ENCODE measurements at places on chromosomes 6 and 20.

GRCh38 chr6:111871725-111872400 lies 1.4 kb downstream of the FYN start:
- peak; percentile 46 for DNase-seq

- DNase-seq = no peak
These were observed 46.6 kb downstream of the DUSP22 start for GRCh38 chr6:338815-339262.

DNA sequence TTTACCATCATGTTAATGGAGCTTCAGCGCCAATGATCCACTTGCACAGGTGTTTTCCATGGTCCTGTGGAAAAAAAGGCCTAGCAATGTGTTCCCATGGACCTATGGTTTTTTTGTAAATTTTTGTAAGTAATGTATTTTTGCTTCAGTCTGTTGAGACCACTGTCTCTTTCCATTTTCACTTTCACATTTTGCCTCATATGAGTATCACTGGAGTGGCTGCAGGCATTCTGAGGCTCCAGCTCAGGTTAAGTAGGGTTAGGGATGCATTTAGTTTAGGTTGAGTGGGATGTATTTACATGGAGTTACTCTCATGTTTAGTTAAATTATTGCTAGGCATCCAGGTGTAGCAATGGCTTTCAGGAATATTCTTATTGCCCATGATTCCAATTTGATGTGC lies 19.2 kb upstream of the LMBRD1 start:
- no peak for DNase-seq

DNA sequence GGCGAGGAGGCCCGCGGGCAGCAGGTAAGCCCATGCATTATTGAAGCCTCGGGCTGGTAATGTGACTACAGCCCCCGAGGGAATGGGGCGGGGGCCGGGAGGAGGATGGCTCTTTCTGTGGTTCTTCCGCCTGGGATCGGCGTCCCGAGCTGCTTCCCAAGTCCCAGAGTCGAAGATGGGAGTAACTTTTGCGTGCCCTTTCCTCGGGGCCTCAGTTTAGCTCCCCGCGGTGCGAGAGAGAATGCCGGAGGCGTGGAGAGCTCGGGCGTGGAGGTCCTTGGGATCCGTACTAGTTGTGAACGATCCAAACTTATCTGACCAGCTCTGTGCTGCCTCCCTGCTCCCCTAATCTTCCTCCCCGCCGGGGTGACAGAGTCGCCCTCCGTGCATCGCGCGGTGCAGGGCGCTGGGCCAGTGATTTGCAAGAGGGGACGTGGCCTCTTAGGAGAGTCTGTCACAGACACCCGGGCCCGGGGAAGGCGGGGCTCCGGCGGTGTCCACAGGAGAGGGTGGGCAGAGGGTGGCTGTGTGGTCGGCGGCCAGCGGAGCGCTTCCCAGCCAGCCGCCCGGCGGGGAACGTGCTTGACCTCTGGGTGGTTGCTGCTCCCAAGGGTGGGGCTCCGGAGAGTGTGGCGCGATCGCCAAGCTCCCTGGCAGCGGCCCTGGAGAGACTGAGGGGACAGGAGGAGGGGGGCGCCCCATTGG lies 815 bp downstream of the UTRN start:
- DNase-seq = peak; percentile 12

- DNase-seq = no peak
These were observed 29.4 kb downstream of the ZNF292 start for GRCh38 chr6:87184762-87185250.

DNA sequence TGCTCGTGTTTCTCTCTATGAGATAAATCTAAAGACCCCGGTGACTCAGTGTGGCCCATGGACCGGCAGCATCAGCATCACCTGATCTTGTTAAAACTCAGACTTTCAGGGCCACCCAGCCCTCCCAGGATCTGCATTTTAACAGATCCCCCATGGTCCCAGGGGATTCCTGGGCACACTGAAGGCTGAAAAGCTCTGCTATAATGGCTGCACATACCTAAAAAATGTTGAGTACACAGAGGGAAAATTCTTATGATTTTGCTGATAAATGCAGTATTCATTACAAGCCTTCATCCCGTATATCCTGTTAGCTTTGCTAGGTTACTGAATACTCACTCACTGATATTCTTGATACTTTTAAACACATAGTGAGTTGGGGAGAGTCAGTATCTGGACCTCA lies 200.5 kb downstream of the MYLK4 start:
- no peak for DNase-seq

DNA sequence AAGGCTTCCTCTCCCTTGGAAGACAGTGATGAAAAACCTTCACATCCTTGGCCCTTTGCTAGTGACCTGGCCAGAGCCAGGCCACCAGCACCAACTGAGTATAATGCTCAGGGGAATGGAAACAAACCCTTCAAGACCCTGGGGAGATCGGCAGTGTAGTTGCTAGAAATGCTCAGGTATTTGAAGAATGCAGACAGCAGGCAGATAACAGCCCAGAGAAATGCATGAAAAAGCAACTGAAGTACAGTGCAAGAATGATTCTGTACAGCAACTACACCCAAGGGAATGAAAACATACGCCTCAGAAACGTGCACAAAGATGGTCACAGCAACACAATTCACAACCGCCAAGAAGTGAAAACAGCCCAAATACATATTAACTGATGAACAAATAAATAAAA lies 41.1 kb downstream of the PPP1R3G start:
- no peak for DNase-seq

DNA sequence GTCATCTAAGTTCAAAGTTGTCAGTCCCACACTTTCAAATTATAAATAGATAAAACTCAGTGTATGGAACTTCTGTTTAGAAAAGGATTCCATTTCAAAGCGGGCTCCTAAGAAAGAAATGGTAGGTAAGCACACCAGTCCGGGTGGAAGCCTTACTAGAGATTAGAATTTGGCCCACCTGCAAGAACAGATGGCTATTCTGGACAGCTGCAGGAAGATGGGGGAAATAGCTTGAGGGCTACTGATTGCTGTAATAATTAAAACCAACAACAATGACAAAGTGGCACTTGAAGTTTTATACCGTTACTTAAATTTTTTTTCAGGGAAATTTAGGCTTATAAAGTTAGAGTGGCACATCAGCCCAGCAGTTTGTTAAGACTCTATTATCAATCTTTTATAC lies 83.3 kb downstream of the HIVEP2 start:
- no peak for DNase-seq

DNA sequence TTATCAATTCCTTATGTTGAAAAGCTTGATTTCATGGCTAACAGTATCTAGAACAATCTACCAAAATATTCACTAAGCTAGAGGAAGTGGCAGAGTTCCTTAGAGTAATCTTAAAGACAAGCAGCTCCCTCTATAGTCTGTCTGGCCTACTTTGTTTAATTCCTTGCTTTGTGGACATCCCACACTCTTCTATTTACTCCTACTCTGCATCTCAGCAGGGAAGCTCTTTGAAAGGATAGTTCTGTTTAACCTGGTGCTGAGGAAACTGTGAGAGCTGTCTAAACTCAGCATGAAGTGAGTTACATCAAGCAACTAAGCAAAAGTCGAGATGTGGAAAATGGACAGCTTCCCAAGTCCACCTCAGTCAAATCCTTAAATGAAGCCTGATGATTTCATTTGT lies 4.3 kb downstream of the REV3L start:
- DNase-seq = no peak

DNA sequence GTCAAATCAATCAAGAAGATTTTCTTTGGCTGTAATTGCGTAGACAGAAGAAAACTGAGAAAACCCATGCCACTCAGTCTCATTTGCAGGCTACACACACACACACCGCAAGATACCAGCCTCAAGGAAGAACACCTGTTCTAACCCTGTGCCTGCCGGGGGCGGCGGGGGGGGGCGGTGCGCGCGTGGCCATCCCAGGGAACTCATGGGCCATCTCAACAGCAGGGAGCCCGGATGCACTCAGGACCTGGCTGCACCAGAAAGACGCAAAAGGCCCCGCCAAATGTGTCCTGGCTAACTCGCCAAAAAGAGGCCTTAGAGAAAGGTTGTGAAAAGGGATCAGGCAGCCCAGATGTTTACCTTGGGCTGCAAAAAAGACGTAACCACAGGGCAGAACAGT lies 2.1 kb downstream of the B3GAT2 start:
- DNase-seq = no peak

- peak; percentile 32 for DNase-seq
These were observed 709 bp downstream of the PPP1R16B start for GRCh38 chr20:38805958-38806854.

DNA sequence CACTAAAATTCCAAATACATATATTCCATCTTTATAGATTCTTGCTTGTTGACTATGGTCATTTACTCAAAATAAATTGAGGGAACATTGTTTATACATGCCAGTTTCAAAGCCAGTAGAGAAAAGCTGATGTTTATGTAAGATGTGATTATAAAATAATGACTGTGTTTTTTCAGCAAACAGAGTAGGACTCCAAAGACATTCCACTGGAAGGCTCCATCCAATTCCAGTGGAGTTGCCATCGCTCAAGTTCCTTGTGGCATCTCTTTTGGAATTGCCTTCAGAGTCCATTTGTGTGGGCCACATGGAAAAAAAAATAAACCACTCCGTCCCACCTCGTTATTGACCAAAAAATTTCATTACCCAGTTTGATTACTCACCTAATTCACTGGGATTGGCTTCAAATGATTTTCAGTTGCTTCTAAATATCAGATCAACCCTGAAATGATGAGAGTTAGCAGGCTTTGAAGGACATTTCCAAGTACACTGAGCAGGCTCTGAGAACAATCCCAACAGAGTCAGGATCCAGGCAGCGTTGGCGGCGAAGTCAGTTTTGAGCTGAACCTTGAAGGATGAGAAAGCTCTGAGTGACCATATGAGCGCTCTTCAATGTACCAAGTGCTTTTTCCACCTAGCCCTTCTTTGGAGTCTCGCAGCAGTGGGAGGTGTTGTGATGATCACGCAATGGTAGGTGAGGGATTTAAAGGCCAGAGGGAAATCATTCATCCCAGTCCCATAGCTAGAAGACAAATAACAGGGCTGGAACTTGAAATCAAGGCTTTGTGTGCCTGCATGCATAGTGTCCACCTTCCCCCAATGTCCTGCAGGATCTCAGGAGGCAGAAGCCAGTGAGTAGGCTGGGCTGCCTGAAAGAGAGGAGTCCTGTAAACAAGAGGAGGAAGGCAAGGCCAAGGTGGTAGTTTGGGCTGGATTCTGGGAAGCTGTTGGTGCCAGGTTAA lies 281.7 kb downstream of the CDC5L start:
- no peak for DNase-seq

DNA sequence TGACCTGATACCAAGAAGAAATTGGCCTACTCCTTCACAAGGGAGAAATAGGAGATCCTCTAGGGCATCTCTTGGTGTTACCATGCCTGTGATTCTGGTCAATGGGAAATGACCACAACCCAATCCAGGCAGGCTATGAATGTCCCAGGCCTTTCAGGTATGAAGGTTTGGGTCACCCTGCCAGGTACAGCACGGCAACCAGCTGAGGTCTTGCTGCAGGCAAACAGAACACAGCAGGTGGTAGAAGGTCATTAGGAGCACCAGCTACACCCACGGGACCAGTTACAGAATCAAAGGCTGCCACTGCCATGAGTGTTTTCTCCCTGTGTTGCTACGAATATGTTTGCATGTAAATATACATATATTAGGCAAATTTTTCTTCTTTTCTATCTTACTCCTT lies 202.3 kb downstream of the ERMARD start:
- DNase-seq = no peak
